Hematopoietic multipotent progenitor cell treated with erythropoietin and hydrocortisone succinate and interleukin-3 and kit ligand, for 8 days (in vitro differentiated cells): ENCODE measurements at places on chromosomes 16 and 17.

DNA sequence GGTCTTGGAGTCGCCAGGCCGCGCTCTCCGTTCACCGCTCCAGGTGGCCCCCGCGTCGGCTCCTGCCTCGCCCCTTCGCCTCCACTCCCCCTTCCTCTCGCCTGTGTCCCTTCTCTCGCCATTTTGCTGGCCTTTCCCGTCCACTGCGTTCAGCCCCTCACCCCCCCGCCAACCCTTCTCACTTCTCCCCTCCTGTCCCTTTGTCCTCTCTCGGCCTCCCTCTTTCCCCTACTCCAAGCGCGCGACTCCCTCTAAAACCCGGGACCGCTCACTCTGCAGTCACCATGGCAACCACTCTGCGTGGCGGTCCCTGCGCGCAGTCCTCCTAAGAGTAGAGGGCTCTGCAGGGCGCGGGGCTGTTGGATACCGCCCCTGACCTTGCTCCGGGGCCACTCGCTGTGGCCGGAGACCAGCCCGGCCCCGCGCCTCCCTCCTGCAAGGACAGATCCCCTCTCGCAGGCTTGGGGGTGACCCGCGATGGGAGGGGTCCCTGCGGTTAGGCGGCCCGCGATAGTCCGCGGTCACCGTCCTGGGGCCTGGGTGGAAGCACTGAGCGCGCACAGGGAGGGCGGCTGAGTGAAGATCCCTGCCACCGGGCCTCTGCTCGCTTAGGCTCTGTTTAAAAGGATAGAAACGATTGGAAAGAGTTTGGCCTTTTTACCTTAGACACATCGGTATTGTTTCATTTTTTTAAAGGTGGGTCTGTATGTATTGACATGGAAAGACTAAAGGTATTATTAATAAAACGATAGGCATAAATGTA, 454 bp downstream of the CCDC40 start:
- peak; percentile 10 for DNase-seq

DNA sequence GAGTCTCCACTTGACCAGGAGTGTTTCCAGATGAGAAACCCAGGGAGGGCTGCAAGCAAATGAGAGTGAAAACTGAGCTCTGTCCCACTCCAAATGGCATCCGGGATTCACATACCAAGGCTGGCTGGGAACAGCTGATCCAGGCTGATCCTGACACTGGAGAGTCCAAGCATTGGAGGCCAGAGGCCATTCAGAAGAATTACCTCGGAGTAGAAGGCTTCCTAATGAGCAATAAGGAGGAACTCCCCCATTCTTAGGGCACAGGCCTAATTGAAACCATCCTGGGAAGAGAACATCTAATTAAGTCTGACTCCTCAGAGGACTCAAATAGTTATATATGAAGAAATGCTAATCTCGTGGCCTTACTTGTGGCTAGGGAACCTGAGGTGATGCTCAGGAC, 142.8 kb downstream of the PRKCA start:
- no peak for DNase-seq

GRCh38 chr16:4306470-4307214, 9.2 kb upstream of the GLIS2 start:
- no peak for DNase-seq

DNA sequence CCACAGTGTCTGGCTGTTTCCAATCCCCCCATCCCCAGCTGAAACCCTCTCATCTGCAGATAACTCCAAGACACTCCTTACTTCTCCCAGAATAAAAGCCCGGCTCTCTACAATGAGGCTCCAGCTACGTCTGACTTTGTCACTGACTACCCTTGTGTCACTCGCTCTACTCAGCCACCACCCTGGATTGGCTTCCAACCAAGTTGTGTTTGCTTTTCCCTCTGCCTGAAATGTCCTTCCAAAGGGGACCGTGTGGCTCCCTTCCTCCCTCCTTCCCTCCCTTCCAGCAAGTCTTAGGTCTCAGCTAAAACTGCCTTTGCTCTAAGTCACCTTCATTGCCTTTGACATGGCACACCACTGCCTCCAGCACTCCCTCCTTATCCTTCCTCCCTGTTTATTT, 42.8 kb downstream of the CDH1 start:
- no peak for DNase-seq

DNA sequence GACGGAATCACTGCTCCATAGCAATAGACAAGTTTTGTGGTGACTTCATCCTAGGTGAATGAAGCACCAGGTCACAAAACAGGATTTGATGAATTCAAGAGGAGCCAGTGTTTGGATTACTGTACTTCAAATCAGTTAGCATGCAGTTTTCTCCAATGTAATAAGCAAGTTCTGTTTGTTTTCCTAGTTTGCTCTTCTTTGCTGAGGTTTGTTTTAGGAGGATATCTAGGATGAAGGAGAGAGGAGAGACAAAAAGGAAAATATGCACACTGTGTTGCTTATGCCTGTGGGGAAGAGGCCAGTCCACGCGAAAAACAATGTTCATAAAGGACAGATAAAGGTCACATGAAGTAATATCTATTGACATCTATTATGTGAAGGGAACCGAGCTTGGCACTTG, 9.0 kb downstream of the KRT37 start:
- no peak for DNase-seq

- no peak for DNase-seq
Measured at GRCh38 chr16:66374176-66374575, 7.7 kb downstream of the CDH5 start.

DNA sequence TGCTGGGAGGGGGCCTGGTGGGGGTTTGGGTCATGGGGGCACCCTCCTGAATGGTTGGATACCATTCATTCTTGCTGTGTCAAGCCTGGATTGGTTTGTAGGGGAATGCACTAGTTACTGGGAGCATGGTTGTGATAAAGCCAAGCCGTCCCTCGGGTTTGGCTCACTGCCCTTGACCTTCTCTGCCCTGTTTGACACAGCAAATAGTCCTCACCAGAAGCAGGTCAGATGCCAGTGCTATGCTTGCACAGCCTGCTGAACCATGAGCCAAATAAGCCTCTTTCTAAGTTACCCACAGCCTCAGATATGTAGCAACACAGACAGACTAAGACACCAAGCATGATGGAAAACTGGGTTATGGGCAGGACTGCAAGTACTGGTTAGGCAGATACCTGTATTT, 14.6 kb downstream of the ZNF778 start:
- DNase-seq = no peak

DNA sequence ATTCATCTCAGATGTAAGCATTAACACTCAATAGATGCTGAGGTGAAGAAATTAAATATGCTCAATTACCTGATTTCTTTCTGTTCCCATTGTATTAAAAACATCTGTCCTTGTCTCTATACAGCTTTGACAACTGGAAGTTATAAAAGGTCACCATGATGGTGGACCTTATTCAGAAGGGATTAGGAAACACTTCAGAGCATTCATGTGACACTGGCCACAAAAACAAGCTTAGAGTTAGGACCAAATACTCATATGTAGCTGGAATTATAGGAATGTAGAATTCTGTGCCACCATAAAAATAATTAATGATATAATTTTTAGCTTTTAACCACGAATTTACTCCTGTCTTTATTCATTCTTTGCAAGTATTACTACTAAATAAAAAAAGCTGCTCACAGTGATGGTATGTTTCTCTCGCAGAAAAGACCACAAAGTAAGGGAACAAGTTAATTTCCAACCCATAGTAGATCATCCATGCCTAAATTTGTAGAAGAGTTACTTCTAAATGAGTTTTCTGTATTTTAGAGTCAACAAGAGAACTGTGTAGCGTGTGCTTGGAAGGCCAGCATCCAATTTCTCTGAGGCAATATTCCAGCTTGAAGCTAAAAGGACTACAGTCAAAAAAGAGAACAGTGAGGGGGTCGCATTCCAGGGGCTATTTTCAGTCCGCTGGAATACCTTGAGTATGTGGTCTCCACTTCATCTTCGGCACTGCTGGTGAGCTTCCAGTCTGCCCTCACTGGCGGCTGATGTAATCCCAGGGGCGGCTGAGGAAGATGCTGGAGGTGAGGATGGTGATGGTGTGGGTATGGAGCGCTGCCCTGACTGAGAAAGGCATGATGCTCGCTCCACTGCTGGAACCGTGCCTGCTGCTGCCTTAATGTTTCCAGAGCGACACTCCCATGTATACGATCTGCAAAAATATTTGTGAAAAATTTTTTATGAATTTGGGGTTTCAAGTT, 63.7 kb downstream of the CACNG1 start:
- no peak for DNase-seq

- no peak for DNase-seq
Measured at GRCh38 chr17:53722407-53722806, 100.3 kb upstream of the KIF2B start.

DNA sequence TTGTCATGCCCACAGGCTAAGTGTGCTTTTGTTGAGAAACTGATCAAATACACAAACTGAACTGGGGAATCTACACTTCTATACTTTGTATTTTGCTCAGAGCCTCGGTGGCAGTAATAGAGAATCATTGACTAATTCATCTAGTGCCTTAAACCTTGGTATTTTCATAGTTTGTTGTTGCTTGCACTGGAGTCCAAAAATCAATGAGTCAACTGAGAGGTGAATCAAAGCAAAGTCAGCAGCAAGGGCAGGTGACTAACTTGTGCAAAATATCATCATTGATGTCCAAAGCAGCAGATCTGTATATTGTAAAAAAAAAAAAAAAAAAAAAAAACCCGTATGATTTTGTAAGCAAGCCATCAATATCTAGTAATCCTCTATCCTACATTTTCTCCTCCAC, 296.4 kb downstream of the MAP2K6 start:
- DNase-seq = no peak

GRCh38 chr17:63279498-63280230, 166.4 kb downstream of the CYB561 start:
- no peak for DNase-seq

- no peak for DNase-seq
Measured at GRCh38 chr17:79483842-79484241, 127.0 kb downstream of the RBFOX3 start.

DNA sequence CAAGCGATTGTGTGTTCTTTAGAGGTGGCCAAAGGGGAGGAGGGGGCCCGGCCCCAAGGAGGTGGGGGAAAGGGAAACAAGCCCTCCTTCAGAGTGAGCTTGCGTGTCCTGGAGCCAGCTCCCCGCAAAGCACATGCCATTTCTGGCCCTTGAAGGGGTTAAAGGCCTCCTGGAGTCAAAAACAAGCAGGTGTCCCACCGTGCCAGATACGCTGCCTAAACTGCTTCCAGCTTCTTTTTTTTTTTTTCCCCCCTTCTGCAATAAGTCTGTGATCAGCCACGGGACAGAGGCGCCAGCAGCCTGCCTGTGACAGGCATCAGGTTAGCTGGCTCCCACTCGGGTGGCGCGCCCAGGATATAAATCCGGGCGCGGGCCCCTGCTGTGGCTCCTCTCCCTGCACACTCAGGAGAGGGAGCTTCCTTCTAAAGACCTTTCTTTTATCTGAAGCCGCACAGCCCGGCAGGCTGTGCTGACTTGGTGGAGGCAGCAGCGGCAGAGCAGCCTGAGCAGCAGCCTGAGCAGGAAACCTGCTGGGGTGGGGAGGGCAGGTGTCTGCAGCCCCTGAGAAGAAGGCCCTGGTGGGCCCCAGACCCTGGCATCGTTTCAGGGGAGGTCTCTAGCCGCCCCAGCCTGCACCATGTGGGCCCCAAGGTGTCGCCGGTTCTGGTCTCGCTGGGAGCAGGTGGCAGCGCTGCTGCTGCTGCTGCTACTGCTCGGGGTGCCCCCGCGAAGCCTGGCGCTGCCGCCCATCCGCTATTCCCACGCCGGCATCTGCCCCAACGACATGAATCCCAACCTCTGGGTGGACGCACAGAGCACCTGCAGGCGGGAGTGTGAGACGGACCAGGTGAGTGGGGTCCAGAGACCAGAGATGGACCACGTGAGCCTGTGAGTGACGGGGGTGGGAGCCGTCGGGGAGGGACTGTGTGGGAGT, at the start of gene WFIKKN2:
TSS of gene WFIKKN2 (plus strand) at position 286 of the 934 bp plus-strand sequence. CDS start at position 638, 352 bp downstream.
- DNase-seq = no peak

DNA sequence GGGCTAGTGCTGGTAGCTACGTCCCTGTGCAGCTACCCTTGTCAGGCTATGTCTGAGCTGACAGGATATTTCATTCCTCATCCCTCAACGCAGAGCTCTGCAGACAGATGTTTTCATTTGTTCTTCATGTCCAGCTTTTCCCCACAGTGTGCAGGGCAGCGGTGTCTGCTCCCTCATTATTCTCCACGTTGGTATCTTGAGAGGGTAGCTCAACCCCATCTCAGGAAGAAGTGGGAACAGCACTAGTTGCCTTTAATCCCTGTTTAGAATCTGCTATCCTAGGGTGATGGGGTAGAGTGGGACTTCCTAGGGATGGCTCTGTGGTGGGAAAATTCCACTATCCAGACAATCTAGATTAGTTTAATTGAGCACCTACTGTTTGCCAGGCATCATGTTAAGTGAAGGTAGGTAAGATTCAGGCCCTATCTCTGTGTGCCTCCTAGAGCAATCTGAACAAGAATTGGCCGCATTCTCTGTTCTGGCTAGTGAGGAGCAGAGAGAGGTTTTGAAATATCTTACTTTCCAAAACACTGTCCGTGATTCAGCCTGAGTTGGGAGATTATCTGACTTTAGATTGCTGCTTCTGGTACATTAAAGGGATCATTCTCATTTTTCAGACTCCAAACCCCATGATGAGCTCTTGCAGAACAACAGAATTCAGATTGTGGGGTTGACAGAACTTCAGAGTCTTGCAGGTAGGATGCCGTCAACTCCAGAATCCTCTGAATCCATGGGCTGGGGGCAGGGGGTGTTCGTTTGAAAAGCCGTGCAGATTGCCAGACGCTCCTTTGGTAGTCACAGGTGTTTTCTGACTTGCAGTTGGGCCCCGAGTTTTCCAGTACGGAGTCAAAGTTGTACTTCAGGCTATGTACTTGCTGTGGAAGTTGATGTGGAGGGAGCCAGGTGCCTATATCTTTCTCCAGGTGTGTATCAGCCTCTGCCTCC, 963 bp downstream of the ALG1 start:
- DNase-seq = no peak
